T-helper 17 cell (primary cell): ENCODE measurements at places on chromosomes 1 and 21.

- no peak for DNase-seq
Measured at GRCh38 chr1:221149111-221149510, 269.9 kb downstream of the HLX start.

DNA sequence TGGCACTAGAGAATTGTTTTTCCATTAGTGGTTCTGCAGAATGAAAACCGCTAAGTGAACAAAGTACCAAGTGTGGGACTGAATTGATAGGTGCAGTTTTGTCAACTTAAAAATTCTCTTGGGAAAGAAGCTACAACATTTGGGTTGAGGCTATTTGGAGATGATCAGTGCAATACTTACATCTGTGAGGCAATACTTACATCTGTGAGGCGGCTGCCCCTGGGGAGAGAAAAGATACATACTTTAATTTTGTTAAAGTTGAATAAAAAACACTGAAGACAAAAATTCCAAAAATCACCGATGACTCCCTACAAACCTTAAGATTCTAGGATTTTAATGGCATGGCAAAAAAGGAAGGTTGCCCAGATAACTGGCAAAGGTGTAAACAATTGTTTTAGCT lies 1.7 kb downstream of the CFAP410 start:
- DNase-seq = no peak

DNA sequence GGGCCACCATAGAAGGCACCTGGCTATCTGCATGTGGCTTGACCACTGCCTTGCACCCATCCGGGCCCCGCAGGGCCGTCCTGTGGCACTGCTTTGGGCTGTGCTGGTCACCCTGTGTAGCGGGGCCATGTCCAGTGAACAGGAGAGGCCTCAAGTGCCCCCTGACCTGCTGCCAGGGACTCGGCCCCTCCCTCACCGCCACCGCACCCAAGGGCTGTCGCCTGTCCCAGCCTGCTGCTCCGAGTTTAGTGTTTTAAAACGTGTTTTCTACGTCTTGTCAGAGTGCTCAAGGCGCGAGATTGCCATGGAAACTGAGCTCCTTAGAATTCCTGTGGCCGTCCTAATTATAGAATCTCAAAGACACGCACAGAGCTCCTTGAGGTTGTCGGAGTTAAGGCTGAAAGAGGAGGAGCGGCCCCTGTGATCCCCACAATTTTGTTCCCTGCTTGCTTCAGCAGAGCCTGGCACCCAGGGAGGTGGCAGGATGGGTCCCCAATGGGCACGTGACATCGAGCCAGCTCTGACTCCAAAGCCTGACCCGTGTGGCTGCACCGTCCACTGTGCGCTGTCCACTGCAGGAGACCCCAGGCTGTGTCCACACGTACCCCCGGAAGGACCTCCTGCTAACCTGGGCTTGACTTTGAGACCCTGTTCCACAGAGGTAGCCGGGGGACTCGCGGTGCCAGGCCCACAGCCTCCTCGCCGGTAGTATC lies 66.2 kb downstream of the FAAP20 start:
- no peak for DNase-seq

- no peak for DNase-seq
Measured at GRCh38 chr1:236524895-236525184, 1.1 kb downstream of the LGALS8 start.

DNA sequence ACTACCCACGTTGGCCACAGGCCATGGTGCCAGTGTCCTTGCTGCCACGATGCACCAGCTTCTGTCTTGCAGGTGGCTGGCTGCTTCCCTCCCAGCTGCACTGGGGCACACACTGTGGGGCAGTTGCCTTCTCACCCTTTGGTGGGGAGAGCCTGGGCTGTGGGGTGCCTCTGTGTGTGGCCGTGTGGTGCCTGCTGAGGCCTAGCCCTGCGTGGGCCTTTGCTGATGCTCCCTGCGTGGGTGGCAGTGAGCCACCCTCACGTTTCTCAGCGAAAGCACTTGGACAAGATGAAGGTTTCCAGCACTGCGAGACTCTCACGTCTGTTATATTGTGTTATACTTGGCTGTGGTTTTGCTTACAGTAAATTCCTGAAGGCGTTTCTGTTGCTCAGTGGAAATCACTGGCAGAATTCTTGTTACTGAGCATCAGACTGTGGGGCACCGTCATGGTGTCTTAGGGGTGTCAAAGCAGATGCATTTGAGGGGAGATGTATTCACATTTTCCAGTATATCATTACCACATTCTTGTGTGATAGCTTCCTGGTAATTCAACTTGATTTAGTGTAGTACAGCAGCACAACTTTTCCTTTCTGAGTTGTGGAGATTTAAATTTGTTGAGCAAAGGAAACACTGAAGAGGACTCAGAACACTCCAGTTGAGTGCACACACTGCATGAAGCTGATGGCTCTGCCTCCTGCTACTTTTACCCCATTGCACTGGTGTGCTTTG lies 124.7 kb downstream of the PCBP3 start:
- DNase-seq = no peak

DNA sequence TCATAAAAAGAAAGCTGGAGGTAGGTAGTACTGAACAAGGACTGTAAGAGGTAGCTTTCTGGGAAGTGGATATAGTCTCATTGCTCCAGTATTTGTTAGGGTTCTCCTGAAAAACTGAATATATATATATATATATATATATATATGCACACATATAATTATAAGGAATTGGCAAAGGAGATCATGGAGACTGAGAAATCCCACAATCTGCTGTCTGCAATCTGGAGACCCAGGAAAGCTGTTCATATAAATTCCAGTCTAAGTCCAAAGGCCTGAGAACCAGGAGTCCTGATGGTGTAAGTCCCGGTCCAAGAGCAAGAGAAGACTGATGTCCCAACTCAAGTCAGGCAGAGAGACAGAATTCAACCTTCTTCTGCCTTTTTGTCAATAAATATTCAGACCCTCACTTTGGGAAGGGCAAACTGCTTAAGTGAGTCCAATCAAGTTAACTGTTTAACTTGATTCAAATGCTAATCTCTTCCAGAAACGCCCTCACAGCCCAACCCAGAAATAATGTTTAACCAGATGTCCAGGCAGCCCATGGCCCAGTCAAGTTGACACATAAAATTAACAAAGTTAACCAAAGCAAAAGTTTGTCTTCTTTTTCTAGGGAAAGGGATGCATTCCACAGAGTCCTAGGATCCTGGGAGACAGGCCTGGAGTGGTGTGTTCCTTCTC lies 225.3 kb upstream of the KAZN start:
- DNase-seq = no peak

DNA sequence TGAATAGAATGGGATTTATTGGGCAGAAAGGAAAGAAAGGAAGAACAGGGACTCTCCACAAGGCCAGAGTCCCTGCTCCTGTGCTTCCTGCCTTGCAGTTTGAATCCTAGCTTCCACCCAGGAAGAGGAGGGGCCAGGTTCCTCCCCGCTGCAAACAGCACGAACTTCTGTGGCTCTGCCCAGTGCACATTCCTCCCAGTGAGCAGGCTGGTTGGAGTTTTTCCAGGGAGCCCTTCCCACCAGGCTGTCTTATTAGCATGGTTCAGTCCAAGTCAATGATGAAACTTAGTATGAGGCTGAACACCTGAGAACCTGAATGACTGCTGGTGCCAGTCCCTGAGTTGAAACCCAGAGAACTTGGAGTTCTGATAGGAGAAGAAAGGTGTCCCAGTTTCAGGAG lies 247.2 kb downstream of the DUSP10 start:
- no peak for DNase-seq

GRCh38 chr1:155479205-155479604 lies 83.4 kb downstream of the ASH1L start:
- DNase-seq = no peak

- DNase-seq = peak; percentile 71
Measured at GRCh38 chr1:157156058-157156541, 17.9 kb upstream of the ETV3 start.

DNA sequence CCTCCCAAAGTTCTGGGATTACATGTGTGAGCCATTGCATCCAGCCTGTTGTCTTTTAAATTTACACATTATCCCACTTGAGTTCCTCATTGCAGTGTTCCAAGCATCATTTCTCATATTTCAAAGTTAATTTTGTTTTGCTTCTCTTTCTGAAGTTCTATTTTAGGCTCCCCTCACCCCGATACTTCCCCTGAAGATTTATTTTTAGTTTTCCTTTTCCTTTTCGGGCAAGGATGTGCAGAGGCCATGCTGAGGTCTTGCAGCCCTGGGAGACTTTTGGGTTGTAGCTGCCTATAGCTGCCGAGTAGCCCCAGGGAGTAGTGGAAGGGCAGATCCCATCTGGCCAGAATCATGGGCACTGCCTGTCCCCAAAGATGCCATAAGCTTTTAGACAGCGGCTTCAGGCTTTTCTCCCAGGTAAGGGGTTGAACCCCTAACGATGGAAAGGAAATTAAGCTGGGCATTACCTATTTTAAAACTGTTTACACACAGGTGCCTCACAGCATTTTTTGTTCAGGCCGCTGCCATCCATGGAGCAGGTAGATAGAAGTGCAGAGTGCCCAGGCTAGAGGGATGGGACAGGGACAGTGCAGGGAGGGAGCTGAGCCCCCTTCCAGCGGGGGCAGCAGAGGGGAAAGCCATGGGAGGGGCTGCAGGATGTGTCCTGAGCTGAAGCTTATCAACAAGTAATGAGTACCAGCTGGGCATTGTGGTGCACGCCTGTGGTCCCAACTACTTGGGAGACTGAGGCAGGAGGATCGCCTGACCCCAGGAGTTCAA lies 15.9 kb downstream of the PSEN2 start:
- no peak for DNase-seq

DNA sequence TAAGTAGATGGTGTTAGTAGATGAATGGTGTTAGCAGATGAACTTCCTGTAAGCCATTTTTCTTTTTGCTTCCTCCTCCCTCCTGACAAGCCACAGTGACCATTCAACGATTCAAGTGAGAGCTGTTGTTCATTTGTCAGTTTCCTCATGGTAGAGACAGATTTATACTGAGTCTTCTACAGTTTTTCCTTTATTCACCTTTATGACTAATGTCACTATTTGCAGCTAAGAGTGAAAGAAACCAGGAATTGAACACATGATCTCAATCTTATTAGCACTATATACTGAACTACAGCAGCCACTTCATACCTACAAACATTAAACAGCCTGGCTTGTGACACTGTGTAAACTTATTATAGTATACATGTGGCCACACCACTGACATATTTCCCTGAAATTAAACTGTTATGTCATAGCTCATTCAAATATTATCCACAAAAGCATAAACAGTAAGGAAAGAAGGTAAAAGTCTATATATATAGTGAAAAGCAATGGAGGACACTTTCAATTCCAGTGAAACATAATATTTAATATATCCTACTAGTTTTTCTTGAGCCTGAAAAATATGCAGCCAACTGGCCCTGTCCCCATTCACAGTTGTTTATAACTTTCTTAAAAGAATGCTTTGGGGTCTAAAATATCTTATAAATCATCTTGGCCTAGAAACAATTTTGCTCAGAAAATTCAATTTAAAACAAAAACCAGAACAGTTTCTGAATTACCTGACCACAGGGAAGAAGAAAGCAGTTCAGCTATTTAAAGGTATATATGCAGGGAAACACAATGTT lies 566.9 kb upstream of the ZRANB2 start:
- no peak for DNase-seq

DNA sequence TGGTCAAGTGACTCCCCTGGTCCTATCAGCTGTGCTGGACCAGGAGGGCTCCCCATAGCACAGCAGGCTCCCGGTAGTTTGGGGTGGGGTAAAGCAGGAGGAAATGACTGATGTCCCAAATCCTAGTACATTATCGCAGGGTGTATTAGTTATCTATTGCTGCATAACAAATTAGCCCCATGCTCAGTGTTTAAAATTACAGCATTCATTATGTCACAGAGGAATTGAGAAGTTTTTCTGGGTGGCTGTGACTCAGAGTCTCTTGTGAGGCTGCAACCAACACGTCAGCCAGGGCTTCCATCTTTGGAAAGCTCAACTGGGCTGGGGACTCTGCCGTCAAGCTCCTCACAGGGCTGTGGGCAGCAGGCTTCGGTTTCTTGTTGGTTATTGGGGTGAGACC lies 34.3 kb upstream of the LAPTM5 start:
- no peak for DNase-seq

- DNase-seq = no peak
Measured at GRCh38 chr1:152626744-152627143, 3.8 kb upstream of the LCE3A start.

- DNase-seq = no peak
Measured at GRCh38 chr1:88979054-88979748, 13.2 kb downstream of the KYAT3 start.

GRCh38 chr1:228060458-228061190 lies 21.9 kb upstream of the ARF1 start:
- no peak for DNase-seq

DNA sequence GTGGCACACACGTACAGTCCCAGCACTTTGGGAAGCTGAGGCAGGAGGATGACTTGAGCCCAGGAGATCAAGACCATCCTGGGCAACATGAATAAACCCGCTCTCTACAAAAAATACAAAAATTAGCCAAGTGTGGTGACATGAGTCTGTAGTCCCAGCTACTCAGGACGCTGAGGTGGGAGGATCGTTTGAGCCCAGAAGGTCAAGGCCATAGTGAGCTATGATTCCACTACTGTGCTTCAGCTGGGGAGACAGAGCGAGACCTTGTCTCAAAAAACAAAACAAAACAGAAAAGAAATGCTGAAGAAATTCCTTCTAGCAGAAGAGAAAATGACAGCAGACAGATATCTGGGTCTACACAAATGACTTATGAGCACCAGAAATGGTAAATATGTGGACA lies 10.3 kb downstream of the ALDH9A1 start:
- no peak for DNase-seq

DNA sequence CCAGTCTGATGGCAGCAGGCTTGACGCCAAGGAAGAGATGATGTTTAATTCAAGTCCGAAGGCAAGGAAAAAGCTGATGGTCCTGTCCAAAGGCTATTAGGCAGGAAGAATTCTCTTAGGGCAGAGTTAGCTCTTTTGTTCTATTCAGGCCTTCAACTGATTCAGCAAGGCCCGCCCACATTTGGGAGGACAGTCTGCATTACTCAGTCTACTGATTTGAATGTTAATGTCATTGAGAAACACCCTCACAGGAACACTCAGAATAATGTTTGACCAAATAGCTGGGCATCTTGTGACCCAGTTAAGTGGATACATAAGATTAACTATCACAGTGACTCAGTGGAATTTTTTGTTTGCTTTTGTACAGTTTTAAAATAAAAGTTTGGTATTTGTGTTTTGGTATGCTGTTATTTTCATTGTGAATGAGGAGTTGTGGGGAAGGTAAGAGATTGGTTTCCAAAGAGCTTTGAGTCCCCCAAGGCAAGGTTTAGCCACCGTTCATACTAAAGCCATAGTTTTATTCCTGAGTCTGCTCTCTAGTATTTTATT lies 1.7 kb upstream of the ZNF691 start:
- DNase-seq = no peak
